ENCODE measurements at places on chromosomes 13 and 19. TPM values are rescaled to one million over a fixed set of nuclear protein-coding genes. Genes with fewer than 3 reads are reported as not detected.

KLK2 gene
- polyA plus RNA-seq = 0.40 TPM

CRX gene
- 0.05 TPM for polyA plus RNA-seq

CGB2 gene
- polyA plus RNA-seq = not detected

CCNA1 gene
- 0.54 TPM for polyA plus RNA-seq

NTF4 gene
- 6.5 TPM for polyA plus RNA-seq

ZNF578 gene
- 2.4 TPM for polyA plus RNA-seq

THSD1 gene
- polyA plus RNA-seq = 18.4 TPM

CLDN10 gene
- polyA plus RNA-seq = 8.6 TPM

SHISA2 gene
- 59.8 TPM for polyA plus RNA-seq

SHC2 gene
- polyA plus RNA-seq = 32.9 TPM

HCST gene
- polyA plus RNA-seq = 4.7 TPM

Measured in forelimb muscle (tissue), 1 donor.